ENCODE measurements at places on chromosomes 11 and 22.

DNA sequence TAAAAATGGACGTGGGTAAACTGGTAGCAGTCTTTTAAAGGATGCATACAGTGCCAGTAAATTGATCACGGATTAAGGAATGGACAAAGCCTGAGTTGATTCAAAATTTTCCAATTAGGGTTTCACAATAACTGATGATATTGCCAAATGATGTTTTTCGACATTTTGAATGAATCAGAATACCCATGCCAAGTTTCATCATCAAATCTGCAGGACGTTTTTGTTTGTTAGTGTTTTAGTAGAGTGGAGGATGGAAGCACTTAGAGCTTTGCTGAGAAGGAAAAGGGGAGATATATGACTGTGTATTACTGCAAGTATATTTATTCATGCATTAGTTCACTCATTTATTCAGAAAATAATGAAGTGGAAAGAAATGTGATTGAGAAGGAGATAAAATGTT lies 78.3 kb downstream of the SLC17A6 start:
- DNase-seq, result no peak

DNA sequence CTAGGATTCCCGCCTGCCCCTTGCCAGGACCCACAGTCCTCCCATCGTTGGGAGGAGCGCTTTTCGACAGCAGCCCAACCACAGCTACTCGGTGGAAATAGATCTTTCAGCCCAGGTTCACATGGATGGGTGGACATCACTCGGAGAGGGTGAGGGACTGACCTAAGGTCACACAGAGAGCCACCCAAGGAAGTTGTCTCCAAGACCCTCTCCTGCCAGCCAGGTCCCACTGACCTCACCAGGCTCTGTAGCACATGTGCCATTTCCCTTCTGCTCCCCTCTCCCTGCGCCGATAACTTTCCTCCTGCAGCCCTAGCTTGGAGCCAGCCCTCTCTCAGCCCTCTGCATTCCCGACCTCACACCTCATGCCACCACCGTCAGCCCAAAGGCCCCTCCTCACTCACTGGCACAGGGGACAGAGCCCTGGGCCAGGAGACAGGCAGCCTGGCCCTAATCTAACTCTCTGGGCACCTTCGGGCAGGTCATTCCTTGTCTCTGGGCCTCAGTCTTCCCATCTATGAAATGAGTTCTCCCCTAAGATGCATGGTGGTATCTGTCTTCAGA lies 4.7 kb downstream of the KCNJ4 start:
- no peak for DNase-seq

DNA sequence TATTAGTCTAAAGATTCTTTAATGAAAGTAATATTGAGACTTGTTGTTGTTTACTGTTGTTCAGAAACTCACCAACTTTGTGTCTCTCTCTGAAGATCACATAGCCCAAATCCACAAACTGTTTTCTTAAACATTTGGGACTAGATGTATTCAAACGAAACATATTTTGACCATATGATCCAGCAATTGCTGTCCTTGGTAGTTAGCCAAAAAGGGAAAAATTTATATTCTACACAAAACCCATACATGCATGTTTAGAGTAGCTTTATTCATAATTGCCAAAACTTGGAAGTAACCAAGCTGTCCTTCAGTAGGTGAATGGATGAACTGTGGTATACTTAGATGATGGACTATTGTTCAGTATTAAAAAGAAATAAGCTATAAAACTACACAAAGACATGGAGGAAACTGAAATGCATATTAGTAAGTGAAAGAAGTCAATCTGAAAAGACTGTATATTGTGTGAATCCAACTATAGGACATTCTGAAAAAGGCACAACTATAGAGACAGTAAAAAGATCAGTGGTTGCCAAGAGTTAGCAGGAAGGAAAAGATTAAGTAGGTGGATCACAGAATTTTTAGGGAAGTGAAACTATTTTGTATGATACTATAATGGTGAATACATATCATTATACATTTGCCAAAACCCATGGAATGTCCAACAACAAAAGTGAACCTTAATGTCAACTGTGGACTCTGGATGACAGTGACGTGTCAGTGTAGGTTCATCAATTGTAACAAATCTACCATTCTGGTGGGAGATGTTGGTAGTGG lies 442.9 kb downstream of the INSC start:
- no peak for DNase-seq

- DNase-seq, result peak; percentile 83
These were observed at the start of gene LRRC75B for GRCh38 chr22:24592851-24593558. Gene LRRC75B, minus strand, starts transcription at chr22:24593073. Its CDS starts 34 bp downstream, at chr22:24593039.

- DNase-seq, result no peak
These were observed 58.9 kb downstream of the PDE2A start for GRCh38 chr11:72615329-72615728.

DNA sequence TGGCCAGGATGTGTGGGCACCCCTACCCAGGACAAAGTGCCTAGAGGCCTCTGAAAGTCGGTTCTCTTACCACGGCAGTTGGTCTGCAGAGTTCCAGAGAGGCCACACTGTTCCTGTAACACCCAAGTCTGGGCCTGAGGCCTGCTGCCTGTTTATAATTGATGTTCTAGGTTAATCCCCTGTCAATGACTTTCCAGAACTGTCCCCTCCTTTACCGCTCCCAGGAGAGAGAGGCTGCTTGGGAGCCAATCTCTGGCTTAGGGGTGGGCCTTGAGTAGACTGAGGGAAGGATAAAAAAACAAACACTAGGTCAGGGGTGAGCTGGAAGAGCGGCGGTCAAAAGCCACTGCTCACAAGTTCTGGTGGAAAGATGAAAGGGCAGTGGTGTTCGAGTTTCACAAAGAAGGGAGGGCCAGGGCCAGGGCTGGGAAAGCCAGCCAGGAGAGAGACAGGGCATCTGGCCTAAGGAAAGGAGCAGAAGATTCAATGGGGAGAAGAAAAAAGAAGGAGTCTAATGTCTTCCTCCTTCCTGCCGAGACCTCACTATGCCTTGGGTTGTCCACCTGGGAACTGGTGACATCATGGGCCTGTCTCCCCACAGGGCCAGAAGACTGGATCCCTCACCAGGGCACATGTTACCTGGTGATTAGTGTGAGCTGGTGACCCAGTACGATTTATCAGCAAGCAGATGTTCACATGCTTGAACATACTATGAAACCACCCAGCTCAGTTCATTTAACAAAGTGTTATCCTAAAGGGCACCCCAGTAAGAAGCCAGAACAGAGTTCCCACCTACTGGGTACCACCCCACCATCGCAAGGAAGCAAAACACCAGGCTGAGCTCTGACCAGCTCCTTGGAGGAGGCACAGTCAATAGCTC lies 50.2 kb downstream of the PC start:
- DNase-seq, result no peak

GRCh38 chr22:44112191-44112590 lies 68.5 kb upstream of the PARVG start:
- no peak for DNase-seq

- DNase-seq, result no peak
These were observed 14.5 kb upstream of the ZDHHC13 start for GRCh38 chr11:19102521-19102900.

- DNase-seq, result no peak
These were observed 155.2 kb downstream of the CEP164 start for GRCh38 chr11:117482881-117483280.

DNA sequence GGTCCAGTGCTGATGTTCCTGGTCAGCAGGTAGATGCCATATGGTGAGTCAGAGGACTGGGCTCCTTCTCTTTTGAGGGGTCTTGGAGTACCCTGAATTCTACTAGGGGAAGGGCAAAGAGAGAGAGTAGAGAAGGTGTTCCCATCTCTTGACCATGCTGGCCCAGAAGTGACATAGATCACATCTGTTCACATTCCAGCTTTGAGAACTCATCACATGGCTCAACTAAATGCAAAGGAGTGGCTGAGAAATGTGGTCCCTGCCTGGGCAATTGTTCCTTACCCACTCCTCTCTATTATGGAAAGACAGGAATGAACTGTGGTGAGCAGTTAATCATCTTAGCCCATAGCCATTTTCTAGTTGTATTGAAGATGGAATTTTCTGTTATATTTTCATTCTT lies 105.4 kb upstream of the TIMP3 start:
- no peak for DNase-seq

DNA sequence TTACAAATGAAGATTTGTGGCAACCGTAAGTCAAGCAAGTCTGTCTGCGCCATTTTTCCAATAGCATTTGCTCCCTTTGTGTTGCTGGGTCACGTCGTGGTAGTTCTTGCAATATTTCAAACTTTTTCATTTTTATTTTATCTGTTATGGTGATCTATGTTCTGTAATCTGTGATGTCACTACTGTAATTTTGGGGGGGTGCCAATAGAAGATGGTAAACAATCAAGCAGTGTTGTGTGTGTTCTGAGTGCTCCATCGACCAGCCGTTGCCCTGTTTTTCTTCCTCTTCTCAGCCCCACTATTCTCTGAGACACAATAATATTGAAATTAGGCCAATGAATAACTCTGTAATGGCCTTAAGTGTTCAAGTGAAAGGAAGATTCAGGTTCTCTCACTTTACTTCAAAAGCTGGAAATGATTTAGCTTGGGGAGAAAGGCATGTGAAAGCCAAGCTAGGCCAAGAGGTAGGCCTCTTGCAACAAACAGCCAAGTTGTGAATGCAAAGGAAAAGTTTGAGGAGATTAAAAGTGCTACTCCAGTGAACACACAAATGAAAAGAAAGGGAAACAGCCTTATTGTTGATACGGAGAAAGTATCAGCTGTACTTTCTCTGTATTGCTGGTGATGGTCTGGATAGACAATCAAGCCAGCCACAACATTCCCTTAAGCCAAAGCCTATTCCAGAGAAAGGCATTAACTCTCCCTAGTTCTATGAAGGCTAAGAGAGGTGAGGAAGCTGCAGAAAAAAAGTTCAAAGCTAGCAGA lies 7.5 kb downstream of the ZC3H12C start:
- no peak for DNase-seq

GRCh38 chr11:32137263-32137662 lies 46.4 kb downstream of the RCN1 start:
- peak; percentile 46 for DNase-seq

GRCh38 chr11:21461701-21462100 lies 731.2 kb upstream of the ANO5 start:
- DNase-seq, result no peak

- DNase-seq, result no peak
These were observed 15.6 kb downstream of the KCNC1 start for GRCh38 chr11:17750013-17750800.

DNA sequence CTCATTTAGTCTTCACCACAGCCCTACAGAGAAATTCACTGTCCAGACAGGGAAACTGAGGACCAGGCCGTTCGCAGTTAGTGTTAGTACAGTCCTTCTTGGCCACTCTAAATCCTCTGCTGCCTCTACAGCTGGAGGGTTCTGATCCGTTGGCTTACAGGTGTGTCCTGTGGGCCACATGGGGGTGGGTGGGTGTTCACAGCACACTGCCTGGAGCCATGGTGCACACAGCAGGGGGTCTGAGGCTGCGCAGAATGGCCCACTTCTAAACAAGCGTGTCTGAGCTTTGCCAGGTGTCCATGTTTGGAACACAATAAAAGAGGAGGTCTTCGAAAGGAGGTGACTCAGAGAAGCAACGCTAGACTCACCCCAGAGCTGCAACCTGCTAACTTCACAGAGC lies 249.0 kb downstream of the ST3GAL4 start:
- DNase-seq, result no peak

DNA sequence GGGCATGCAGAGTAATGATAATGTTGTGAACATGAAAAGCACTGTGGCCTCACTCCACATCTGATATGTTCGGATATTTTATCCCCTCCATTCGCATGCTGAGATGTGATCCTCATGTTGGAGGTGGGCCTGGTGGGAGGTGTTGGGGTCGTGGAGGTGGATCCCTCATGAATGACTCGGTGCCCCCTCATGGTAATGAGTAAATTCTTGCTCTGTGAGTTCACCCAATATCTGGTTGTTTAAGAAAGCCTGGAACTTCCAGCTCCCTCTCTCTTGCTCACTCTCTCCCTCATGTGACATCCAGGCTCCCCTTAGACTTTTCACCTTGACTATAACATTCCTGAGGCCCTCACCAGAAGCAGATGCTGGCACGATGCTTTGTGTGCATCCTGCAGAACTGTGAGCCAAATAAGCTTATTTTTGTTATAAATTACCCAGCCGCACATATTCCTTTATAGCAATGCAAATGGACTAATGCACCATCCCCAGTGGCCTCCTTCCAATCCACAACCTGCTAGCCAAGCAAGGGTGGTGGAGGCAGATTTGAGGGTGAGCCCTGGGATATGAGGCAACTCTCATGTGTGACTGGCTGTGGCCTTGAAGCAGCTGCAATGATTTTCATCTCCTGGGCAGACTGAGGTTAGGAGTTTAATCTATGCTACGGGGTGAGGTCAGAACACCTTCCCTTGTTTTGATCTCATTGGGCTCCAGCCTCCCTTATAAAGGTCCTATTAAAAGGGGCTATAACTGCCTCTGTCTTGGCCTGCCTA lies 276.5 kb downstream of the ETS1 start:
- peak; percentile 33 for DNase-seq

GRCh38 chr11:113188371-113188834 lies 126.0 kb upstream of the TTC12 start:
- DNase-seq, result peak; percentile 92

- no peak for DNase-seq
These were observed 27.4 kb downstream of the ZNF214 start for GRCh38 chr11:6992457-6993417.

DNA sequence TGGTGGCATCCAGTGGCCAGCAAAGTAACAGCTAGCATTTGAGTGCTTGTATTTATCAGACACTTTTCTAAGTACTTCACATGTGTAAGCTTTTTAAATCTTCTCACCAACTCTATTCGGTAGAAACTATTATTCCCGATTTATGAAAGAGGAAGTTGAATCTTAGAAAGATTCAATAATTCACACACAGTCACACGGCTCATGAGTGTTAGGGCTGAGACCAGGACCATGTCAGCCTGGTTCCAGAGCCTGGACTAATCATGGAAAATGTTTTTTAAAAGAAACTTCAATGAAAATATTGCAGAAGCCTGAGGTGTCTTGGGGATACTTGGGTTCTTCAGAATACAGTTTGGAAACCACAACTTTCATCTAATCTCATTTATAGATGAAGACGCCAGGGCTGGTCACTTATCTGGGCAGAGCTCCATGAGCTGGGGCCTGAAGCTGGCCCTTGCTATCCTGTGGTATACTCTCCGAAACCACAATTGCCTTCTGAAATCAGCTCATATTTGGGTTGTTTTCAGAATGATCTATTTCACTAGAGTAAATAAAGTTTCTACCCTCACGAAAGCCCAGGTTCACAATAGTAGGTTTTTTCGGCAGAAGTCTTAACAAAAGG lies 4.3 kb upstream of the CRTAM start:
- DNase-seq, result peak; percentile 46

- no peak for DNase-seq
These were observed 48.7 kb downstream of the C11orf58 start for GRCh38 chr11:16787035-16787742.

All from suppressor macrophage treated with lipopolysaccharide for 1 hour (primary cell).